Common myeloid progenitor, CD34-positive (primary cell): ENCODE measurements at places on chromosomes 12 and 14.

- peaks cover 22% of the 10 kb centered on the region for H3K36me3 ChIP-seq
- H3K4me3 ChIP-seq, result no peak overlapping the region
- no peaks in the 10 kb centered on the region for H3K4me1 ChIP-seq
- H3K27me3 ChIP-seq, result no peaks in the 10 kb centered on the region
- no peak overlapping the region for H3K27ac ChIP-seq
Measured at GRCh38 chr12:50786498-50787231, 22.8 kb downstream of the ATF1 start.

DNA sequence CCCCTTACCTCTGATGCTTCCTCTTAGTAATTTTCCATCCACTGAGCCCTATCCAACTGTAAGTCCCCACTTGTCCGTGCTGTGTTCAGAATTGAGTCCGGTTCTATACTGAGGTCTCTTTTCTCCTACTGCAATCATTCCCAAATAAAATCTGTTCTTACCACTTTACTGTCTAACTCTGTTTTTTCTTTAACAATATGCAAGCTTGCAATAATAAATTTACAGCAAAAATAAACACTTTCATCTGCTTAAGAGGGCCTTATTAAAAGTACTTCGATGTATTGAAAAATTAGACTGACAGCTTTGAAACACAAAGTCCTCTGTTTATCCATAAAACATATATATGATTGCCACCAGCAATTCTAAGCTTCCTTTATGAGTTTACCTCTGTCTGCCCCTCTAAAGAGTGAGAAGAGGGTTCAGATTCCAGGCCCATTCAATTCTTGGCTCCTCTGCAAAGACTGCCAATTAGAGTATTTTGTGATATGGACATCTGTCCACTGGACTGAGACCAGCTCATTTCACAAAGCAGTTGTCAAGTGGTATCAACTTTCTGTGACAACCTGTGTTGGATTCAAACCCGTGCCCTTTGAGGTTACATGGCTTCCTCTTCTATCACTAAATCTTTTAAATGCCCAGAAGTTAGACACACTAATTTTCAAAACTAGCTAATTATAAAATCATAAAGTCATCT is 39.9 kb upstream of the G2E3 start:
- H3K4me3 ChIP-seq, result no peak overlapping the region
- H3K27me3 ChIP-seq, result no peaks in the 10 kb centered on the region
- DNase-seq, result no peak
- no peak overlapping the region for H3K27ac ChIP-seq
- no peaks in the 10 kb centered on the region for H3K36me3 ChIP-seq

DNA sequence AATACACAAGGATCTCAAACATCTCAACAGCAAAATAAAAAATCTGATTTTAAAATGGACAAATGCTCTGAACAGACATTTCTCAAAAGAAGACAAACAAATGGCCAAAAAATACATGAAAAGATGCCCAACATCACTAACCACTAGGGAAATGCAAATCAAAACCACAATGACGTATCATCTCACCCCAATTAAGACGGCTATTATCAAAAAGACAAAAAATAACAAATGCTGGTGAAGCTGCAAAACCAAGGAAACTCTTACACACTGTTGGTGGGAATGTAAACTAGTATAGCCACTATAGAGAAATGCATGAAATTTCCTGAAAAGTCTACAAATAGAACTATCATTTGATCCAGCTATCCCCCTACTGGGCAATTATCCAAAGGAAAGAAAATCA is 145.0 kb downstream of the BTG1 start:
- no peaks in the 10 kb centered on the region for H3K4me1 ChIP-seq
- no peaks in the 10 kb centered on the region for H3K36me3 ChIP-seq
- H3K4me3 ChIP-seq, result no peak overlapping the region
- H3K27ac ChIP-seq, result no peak overlapping the region
- DNase-seq, result no peak

GRCh38 chr12:4388032-4388431 is 8.5 kb upstream of the FGF23 start:
- DNase-seq, result no peak
- H3K36me3 ChIP-seq, result no peaks in the 10 kb centered on the region
- H3K27me3 ChIP-seq, result no peaks in the 10 kb centered on the region
- H3K4me1 ChIP-seq, result peaks cover 39% of the 10 kb centered on the region
- H3K27ac ChIP-seq, result no peak overlapping the region

- H3K4me1 ChIP-seq, result peaks cover 34% of the 10 kb centered on the region
- no peak overlapping the region for H3K4me3 ChIP-seq
- H3K36me3 ChIP-seq, result peaks cover 15% of the 10 kb centered on the region
- no peak for DNase-seq
- H3K27ac ChIP-seq, result no peak overlapping the region
Measured at GRCh38 chr14:95508377-95508776, 8.1 kb downstream of the SYNE3 start.

- no peak for DNase-seq
- H3K4me3 ChIP-seq, result no peak overlapping the region
- no peaks in the 10 kb centered on the region for H3K27me3 ChIP-seq
- no peaks in the 10 kb centered on the region for H3K4me1 ChIP-seq
- no peaks in the 10 kb centered on the region for H3K36me3 ChIP-seq
- no peak overlapping the region for H3K27ac ChIP-seq
Measured at GRCh38 chr14:82641050-82641540, 1107.4 kb upstream of the SEL1L start.

DNA sequence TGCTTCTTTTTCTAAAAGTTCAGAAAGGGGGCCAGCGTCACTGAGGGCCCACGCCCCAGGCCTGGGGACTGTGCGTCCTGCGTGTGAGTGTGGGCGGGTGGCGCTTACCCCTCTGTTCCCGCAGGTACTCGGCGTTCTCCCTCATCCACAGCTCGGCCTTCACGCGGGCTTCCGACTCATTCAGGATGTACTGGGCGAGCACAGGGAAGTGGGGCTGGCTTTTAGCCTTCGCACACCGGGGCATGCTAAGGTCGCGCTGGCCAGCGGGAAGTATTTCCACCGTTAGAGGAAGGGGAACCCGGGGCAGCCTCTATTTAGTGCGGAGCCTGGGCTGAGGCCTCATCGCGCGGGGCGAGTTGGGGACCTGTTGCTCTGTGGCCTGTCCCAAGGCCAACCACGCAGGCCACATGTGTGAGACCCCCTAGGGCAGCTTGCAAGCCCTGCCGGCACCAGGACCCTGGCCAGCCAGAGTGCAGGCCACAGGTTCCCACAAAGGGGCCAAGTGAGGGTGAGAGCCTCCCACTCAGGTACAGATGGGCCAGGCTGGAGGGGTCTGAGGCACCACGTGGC is 29.2 kb upstream of the BTBD6 start:
- H3K4me1 ChIP-seq, result no peaks in the 10 kb centered on the region
- no peak for DNase-seq
- no peaks in the 10 kb centered on the region for H3K27me3 ChIP-seq

DNA sequence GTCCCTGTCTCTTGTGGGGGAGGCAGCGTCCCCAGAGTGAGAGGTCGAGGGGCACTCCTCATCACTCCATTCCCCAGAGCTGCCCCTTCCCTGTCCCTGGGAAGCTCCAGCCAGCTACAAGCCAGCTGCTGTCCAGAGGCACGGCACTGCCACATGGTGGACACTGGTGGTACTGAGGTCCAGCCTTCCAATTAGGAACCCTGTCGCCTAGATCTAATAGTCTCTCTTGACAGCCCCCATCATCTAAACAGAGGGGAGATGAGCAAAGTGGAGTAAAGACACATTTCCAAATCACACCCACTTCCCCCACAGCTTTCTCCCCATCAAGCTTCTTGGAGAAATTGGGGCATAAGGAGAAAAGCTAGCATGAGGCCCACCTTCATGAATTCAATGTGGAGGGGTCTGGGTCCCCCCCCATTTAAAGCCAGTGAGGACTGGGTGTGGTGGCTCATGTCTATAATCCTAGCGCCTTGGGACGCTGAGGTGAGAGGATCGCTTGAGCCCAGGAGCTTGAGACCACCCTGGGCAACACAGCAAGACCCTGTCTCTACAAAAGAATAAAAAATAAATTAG is 2.1 kb upstream of the INHBE start:
- H3K36me3 ChIP-seq, result no peaks in the 10 kb centered on the region
- peaks cover 18% of the 10 kb centered on the region for H3K4me1 ChIP-seq
- peak; percentile 50 for DNase-seq
- no peak overlapping the region for H3K4me3 ChIP-seq
